ENCODE measurements at places on chromosomes 4 and X.

GRCh38 chr4:163991298-163991865, 496.9 kb downstream of the TMA16 start:
- DNase-seq: no peak

GRCh38 chrX:137363559-137363958, 202.4 kb upstream of the ZIC3 start:
- DNase-seq: no peak

DNA sequence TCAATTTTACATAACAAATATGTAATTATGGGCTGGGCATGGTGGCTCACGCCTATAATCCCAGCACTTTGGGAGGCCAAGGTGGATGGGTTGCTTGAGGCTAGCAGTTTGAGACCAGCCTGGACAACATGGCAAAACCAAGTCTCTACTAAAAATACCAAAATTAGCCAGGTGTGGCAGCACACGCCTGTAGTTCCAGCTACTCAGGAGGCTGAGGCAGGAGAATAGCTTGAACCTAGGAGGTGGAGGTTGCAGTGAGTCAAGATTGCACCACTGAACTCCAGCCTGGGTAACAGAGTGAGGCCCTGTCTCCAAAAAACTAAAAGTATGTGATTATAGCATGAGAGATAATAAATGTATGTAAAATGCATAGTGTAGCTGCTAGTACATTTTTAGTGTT, 229.0 kb downstream of the PPARGC1A start:
- no peak for DNase-seq

DNA sequence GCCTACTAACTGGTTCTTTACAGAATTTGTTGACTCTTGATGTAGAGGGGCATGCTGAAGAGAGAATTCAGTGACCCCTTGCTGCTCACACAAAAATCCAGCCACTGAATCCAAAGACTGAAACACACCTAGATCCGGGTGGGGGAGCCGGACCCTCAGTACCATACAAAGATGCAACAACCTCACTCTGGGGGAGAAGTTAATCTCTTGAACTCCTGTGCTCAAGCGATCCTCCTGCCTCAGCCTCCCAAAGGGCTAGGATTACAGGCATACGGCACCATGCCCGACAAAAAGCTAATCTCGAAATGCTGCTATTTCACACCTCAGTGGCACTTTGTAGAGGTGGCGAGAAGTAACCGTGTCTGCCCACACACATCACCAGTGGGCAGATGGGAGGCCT, 88.8 kb upstream of the HELT start:
- DNase-seq: peak; percentile 25

- peak; percentile 89 for DNase-seq
Observed at GRCh38 chrX:108439426-108439942, at the start of gene COL4A5. COL4A5 (plus strand) TSS chrX:108439838; CDS start chrX:108440126, 288 bp downstream.

DNA sequence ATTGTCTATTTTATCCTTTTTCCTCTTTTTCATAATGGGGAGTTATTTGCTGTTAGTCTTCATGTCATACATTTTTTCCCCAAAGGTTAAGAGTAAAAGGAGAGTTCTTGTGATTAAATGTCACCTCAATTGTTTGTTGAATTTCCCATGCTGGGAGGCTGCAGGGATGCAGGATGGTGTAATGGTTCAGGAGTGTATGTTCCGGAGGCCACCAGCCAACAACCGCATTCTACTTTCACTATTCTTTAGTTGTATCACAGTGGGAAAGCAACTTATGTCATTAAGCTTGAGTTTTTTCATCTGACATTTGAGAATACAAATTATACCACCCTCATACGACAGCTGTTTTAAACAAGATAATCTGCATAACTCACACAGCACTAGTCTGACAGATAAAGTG, 15.4 kb downstream of the AFP start:
- no peak for DNase-seq

DNA sequence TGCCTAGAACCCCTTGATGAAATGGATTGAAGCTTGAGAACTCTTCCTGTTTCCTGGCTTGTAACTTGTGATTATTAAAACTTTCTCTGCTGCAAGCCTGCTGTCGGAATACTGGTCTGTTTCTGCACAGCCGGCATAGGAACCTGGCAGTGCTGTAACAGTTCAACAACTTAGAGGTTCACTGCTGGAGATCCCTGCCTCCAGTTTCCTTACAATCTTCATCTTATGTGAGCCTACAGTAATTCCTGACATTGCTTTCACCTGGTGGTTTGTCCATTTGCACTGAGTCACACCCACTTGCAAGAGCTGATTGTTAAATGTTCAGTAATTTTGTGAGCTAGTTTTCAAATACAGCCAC, 1.3 kb upstream of the SEPSECS start:
- DNase-seq: no peak

- DNase-seq: peak; percentile 80
Observed at GRCh38 chr4:183746305-183747229, 87.5 kb downstream of the TRAPPC11 start.

DNA sequence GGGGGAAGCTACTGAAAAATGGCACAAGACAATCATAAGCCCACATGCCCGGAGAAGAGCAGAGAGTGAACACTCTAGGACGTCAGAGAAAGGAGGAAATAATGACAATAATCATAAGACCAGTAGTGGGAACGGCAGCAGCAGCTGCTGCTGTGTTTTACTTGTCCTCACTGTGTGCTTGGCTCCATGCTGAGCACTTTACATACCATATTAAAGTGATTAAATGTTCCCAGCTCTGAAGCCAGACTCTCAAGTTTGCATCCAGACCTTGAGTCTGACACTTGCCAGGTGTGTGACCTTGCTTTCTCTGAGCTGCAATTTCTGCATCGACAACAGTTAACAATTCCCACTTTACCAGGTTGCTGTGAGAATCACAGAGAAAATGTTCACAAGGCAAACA, 255.4 kb downstream of the SPANXN1 start:
- no peak for DNase-seq

GRCh38 chrX:72540318-72540717, 32.3 kb downstream of the HDAC8 start:
- no peak for DNase-seq

DNA sequence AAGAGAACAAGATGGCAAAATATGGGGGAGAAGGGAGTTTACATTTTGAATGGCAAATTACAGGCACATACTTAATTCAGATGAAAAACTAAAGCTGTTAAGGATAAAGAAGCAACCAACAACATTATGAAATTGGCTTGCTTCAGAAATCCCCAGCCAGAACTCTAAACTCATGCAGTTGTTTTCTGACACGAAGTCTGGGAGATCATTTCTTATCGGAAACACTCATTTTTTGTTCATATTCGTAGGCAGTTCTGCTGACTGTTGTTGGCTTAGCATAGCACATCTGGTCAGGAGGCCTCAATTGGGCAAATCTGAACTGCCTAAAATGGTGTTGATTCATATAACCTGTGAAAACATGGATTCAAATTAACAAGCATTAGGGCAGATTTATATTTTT, 33.0 kb upstream of the ARHGAP6 start:
- no peak for DNase-seq

GRCh38 chrX:41686788-41687187, 2.0 kb upstream of the GPR34 start:
- no peak for DNase-seq

DNA sequence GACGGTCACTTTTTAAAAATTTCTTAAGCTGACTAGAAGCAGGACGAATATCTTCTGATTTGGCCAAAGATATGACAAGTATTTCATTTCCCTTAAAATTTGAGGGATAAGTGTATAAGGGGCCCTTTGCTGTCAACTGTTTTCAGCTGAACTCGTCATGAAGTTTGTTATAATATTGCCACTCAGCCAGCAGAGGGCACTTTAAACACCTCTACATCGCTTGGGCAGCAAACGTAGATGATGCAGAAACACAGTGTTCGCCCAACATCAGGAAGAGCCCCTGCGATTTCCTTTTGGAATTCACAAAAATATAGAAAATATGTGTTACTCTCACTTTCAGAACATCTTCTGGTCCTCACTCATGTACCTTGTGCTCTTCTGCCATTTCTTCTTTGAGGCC, 435.7 kb upstream of the FMR1 start:
- no peak for DNase-seq

GRCh38 chr4:54976682-54977081, 148.7 kb downstream of the KDR start:
- no peak for DNase-seq

- DNase-seq: no peak
Observed at GRCh38 chr4:3365326-3365725, 72.5 kb downstream of the RGS12 start.

- DNase-seq: no peak
Observed at GRCh38 chrX:150688911-150689451, 4.2 kb upstream of the MTMR1 start.

DNA sequence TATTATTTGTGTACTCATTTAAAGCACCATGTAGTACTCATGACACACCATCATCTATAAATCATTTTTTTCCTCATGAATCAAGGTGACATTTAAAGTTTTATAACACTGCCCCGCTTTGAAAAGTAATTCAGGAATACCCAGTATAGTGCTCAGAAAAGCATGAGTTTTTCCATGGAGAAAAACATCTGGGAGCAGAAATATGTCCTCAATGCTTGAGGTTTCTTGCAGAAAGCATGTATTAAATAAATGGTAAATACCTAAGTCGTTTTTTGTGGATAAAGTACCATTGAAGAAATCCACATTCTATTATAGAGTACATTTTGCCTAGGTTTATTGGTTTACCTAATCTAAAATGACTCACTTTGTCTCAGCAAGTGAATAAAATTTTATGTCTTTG, 66.2 kb downstream of the UBA6 start:
- DNase-seq: no peak

DNA sequence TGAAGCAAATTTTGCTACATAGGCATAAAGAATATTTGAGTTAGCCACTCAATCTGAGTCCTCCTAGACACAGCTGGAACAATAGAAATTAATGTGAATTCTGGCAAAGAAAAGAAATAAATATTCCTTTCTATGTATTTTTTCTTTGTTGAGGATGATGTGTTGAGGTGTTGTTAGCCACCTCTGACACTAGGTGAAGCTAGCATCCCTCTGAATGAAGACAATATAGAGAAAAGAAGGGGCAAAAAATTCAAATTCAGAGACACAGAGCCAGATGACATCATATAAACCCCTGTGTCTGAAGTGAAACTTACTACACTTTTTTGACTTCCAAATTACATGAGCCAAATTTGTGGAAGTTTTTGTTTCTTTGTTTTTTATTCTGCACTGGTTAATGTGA, 34.6 kb upstream of the TMPRSS11D start:
- no peak for DNase-seq

- DNase-seq: no peak
Observed at GRCh38 chrX:49186125-49187027, at the start of gene PRICKLE3. PRICKLE3 (minus strand) TSS chrX:49186373; CDS start chrX:49186297, 76 bp downstream.

DNA sequence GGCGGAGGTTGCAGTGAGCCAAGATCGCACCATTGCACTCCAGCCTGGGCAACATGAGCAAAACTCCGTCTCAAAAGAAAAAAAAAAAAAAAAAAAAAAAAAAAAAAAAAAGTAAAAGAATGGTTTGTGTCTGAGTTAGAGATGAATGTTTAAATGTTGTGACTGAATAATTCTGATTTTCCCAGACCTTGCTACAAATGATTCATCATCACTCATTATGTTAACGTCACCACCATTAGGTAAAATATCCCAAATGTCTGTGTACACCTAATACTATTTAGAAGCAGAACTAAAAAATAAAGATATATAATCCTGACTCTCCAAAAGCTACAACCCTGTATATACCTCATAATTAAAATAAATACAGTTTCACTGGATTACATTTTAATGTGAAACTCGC, 70.8 kb downstream of the HHIP start:
- no peak for DNase-seq

DNA sequence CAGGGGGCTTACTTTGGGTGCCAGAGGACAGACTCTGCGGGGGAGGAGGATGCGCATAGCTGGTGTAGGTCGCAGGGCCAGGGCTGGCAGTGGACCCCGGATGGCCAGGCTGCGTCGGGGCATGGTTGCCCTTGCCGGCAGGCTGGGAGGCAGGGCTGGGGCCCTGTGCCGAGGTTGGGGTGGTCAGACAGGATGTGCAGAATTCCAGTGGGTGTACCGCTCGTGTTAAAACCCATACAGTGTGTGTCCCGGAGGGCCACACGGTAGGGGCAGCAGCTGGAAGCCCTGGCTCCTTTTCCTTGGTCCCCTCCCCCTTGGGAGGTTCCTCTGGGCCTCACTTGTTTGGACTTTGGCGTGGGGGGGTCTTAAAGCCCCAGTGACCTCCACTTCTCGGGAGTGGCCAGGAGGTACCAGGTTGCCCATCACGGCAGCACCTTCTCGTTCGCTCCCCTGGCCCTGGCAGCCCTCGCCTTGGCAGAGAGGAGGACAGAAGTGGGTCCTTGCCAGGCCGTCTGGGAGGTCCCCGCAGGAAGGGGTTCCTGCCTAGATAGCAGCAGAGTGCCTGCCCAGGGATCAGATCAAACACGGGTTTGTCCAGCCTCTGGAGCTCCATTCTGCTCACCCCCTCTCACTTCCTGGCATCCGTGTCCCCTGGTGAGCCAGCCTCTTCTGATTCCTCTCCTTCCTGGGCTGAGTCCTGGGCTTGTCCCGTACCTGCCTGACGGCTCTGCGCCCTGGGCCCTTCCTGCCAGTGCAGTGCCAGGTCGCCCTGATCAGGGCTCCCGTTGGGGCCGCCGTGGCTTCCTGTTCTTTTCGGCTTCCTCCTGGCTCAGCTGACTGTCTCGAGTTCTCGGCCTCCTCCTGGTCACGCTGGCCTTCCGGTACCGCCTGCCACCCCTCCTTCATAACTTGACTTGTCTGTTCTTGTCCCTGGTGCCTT, 56.7 kb upstream of the HGFAC start:
- DNase-seq: peak; percentile 81

DNA sequence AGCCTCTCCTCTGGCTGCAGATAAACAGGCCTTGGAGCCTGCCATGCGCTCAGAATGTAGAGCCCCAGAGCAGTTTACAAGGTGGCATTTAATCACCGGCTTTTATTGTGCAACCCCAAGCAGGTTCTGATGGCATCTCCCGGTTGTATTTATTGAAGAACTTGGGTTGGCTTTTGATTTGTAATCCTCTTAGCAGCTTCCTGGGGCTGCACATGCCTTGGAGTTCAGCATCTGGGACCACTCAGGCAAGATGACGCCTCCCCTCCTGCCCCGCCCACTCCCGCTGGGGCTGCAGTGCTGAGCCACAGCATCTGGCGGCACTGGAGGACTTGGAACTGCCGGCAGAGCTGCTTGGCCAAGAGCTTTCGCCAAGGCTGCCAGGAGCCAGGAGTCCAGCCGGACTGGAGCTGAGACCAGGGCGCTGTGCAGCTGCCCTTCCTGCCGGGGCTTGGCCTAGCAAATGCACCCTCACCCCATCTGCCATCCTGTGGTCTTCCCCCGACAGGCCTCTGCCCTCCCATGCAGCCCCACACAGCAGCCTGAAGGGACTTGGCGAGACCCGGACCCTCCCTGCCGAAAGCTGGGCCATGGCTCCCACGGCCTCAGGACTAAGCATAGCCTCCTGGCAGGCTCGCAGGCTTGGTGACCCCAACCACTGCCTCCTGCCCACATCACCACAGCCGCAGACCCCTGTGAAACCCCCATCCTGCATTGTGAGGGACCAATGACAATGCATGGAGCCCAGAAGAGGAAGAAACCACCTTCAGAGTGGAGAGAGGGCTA, 5.4 kb downstream of the HTRA3 start:
- DNase-seq: peak; percentile 93

GRCh38 chr4:2296631-2297601, 35.0 kb upstream of the MXD4 start:
- DNase-seq: no peak

- no peak for DNase-seq
Observed at GRCh38 chrX:79361192-79361870, 5.8 kb downstream of the ITM2A start.

All from osteocyte (in vitro differentiated cells).